ENCODE measurements at places on chromosomes 1 and 21.

- no peak for DNase-seq
Measured at GRCh38 chr1:40563266-40563665, 31.8 kb downstream of the ZNF684 start.

DNA sequence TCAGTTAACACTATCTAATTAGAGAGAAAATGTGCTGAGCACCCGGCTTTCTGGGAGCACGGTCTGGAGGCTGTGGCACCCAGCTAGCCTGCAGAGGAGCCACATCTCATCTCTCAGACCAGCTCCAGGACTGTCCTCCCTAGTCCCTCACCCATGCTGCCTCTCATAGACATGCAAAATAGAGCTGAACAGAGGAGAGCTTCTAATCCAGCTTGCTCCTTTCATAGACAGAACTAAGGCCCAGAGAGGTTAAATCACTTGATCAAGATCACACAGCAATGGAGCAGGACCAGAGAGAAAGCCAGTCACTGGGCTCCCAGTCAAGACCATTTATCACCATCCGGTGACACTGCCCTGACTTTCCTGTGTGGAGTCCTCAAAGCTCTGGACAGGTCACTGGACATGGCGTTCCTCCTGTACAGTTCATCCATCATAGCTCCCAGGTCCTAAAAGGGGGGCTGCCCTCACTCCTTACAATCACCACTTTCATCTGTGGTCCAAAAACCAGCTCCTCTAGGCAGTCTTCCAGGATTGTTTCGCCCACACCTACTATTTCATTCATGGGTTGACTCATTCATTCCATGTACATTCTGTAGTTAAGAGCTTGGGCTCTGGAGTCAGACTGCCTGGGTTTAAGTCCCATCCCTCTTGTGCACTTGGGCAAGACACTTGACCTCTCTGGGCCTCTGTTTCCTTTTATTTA is 8.8 kb upstream of the CAMK2N1 start:
- DNase-seq, result no peak

DNA sequence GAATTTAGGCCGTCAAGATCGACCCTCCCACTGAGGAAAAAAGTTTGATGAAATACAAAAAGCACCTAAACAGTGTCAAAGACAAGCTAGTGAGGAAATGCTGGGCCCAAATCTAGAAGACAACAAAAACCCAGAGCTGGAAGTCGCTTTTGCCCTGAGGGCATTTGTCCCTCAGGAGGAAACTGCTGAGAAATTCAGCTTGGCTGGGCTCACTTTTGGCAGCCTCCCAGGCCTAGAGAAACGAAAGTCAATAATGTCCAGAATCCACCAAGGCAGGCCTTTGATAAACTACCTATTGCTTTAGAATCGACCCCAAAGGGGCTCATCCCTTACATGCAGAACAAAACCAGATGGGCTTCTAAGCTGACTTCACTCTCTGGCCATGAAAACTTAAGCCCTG is 38.9 kb downstream of the SYT2 start:
- DNase-seq, result peak; percentile 68

GRCh38 chr1:161932668-161933067 is 91.0 kb downstream of the OLFML2B start:
- no peak for DNase-seq

DNA sequence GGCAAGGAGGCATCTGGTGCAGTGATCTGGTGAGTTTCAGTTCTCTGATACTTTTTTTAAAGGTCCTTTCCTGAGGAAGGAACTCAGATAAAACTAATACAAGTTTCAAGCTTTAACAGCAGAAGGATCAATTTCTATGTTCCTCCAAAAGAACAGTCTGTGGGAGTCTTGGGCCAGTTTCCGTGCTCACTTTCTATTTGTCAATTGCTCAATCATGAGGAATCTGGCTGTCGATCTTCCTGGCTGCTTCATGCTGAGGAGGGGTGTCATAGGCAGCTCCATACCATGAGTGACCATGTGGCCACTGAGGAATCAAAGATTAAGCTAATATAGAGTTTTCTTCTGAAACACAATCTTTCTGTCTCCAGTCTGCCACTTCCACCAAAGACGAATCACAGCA is 11.4 kb upstream of the TMEM125 start:
- no peak for DNase-seq

DNA sequence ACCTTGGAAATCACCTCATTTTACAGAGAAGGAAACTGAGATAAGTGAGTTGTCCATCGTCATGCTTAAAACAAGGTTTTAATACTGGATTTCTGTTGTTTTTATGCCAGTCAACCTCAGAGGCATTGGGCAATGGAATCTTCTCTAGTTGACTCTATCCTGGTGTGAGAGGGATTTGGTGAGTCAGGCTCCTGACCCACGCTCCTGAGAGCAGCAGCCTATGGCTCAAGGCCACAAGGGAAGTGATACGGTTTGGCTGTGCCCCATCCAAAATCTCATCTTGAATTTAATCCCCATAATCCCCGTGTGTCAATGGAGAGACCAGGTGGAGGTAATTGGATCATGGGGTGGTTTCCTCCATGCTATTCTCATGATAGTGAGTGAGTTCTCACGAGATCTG is 90.1 kb downstream of the TLR5 start:
- no peak for DNase-seq

DNA sequence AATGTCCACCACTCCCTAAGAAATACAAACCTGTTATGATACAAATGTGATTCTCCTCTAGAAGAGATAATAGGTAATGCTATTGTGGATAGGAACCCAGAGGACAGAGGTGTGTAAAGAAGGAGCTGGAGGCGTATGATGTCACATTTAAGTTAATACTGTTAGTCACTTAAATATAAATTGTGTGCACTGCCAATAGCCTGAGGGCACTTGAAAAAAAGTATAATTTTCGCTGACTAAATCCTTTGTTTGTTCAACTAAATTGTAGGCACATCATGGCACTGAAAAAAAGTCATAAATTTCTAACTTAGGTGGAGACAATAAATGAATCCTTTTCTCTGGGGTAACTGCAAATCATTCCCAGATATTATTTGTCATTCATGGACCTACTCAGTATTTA is 4.4 kb downstream of the RCSD1 start:
- DNase-seq, result no peak

GRCh38 chr1:25695771-25696311 is 79.2 kb downstream of the MAN1C1 start:
- DNase-seq, result no peak
